ENCODE measurements at places on chromosomes 2 and 18.

GRCh38 chr2:105470979-105471378 is 72.1 kb upstream of the FHL2 start:
- DNase-seq = no peak

DNA sequence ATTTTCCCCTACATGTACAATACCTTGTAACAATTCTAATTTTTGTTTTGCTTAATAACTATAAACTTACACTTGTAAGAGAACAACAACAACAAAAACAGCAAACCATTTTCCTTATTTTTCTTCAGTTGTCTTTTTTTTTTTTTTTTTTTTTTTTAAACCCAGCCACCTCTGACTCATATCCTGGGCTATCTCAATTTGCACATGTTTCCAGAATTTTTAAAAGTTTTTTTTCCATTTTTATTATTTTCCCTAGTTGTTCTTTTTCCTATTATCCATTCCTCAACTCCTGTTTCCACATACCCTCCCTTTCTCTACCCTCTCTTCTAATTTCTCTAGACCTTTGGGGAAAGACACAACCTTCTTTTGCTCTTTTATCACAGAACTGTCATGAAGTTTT is 112.5 kb downstream of the EFEMP1 start:
- DNase-seq = no peak

- no peak for DNase-seq
These were observed 50.5 kb downstream of the ZNF516 start for GRCh38 chr18:76444446-76445105.

DNA sequence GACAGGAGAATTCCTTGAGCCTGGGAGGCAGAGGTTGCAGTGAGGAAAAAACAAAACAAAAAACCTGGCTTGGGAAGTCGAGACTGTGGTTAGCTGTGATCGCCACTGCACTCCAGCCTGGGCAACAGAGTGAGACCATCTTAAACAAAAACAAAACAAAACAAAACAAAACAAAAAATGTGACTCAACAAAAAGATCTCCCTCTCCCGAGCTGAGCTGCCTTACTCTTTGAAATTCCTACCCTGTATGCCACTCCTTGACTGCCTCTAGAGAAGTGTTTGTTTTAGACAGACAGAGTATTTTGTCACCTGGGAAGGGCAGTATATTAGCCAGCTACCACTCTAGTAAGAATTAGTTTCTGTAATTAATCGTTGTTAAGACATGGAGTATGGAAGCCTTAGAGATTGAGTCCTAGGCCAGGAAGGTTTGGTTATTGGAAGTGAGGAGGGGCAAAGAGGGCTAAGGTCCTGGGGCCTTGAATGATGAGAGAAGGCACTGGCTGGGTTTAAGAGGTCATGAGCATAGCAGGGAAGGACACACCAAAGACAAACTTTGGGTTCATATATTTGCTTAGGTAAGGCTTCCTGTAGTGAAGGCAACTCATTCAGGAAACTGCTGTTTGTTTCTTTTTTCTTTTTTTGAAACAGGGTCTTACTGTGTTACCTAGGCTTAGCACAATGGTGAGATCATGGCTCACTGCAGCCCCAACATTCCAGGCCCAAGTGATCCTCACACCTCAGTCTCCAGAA is 56.0 kb downstream of the HAUS1 start:
- no peak for DNase-seq

DNA sequence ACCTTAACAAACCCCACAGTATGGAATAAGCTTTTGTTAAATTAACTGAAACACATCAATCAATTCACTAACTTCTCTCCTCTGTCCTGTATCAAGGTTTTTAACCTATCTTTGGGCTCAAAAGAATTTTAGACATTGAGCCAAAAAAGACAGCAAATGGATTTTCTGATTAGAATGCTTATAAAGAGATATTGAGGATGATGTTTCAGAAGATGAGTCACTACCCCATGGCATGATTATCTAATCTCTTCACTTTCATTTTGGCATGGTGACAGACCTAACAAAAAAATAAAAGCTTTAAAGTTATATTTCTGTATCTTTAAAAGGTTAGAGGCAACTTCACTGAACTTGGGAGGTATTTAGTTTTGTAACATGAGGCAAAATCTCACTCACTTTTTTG is 55.5 kb downstream of the SGPP2 start:
- no peak for DNase-seq

DNA sequence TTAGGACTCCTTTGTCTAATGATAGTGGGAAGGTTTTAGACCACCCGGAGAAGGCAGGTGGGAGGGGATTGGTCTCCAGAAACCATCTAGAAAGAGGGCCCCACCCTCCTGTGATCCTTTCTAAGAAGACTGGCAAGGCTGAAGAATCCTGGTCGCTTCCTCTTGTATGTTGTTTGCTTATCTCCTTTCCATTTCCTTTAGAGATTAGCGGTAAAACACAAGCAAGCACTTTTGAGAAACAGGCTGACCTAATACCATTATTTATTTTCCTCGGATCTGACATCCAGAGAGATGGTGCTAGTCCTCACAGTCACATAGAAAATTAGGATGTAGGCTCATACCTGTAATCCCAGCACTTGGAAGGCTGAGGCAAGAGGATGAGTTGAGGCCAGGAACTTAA is 45.2 kb upstream of the SPRED2 start:
- no peak for DNase-seq

DNA sequence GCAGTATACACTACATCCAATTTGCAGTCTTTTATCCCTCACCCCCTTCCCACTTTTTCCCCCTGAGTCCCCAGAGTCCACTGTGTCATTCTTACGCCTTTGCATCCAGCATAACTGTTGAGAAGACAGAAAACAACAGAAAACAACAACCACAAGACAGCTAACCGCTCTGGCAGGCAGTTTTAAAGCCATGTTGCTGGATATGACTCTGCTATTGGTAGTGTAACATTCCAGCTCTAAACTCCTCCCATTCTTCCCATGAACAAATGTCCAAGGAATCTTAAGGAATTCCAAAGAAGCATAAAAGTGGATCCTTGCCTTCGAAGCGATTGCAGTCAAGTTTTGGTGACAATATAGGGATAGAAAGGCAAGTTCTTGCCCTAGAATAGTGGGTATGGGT is 599.1 kb downstream of the NYAP2 start:
- no peak for DNase-seq

GRCh38 chr2:68784915-68785314 is 50.3 kb downstream of the ARHGAP25 start:
- DNase-seq = no peak

DNA sequence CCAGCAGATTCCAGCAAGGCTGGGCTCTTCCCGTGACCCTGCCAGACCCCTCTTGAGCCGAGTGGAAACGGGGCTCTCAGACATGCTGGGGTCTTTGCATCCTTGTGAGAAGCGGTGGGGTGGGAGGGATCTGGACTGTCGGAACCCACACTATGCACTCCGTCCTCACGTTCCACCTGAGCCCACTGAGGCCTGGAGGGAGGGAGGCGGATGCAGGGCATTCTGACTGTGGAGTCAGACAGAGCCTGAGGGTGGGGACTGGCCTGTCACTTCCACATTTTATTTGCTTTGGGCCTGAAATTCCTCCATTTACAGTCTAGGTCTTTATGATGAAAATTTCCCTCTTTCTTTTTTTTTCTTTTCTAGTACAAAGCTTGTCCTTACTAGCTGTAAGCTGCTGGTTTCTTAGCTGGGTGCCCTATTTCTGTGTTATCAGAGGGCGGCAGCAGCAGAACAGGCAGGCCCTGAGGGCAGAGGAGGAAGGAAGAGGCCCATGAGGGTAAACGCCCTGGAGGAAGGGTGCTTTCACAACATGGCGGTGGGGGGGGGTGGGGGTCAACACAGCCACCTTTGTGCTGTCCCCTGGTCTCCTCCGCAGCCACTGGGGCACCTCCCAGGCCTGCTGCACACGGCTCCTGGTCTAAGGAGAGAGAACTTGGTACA is 373.5 kb upstream of the MYT1L start:
- DNase-seq = no peak

- DNase-seq = no peak
These were observed 86.0 kb downstream of the DTNA start for GRCh38 chr18:34796035-34796657.

Data from LoVo (cell line).